ENCODE measurements at places on chromosomes 11 and 22.
A peak's percentile ranks its signal among the peaks of the same experiment; 100 is the strongest.

DNA sequence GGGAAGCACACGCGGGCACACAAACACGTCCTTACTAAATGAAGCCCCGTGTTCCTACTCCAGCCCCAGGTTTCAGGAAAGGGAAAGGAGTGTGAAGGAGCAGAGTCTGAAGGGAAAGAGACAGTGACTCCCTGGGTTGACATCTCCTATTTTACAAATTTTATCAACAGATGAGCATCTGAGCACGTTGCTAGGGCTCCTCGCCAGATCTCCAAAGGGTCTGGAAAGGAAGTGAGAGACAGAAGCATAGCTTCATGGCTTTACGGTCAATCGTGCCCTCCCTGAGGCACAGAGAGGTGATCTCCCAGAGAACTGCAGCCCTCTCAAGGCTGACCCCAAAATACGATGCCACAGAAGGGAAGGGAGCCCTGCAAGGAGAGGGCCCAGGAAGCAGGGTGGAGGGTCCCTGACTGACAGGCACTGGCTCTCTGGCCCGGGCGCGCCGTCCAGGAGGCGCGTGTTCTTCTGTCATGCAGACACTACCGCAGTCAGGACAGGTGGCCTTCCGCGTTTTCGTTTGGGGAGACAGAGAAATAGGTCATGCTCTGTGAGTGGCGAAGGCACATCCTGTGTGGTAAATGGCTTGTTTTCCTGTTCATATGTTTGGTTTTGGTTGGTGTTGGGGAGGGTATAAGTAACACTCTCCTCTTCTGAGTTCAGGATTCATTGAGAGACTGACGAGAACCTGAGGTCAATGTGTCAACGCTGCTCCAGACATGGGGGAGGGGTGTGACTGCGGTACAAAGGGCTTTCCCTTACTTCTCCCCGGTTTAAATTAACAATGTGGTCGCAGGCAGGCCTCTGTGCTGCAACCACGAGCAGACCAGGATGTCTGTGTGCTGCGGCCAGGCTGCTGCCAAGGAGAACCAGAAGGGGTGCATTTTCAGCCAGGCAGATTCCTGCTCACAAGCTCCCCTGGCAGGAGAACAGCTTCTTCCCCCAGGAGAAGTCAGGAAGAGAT lies 813.3 kb downstream of the OPCML start:
- H3K27ac ChIP-seq = no peak overlapping the region
- no peaks in the 10 kb centered on the region for H3K4me1 ChIP-seq
- no peaks in the 10 kb centered on the region for H3K36me3 ChIP-seq
- H3K27me3 ChIP-seq = no peaks in the 10 kb centered on the region
- H3K4me3 ChIP-seq = no peak overlapping the region

- no peak overlapping the region for H3K27ac ChIP-seq
- no peak overlapping the region for H3K4me3 ChIP-seq
Measured at GRCh38 chr11:122670131-122670530, 14.6 kb downstream of the UBASH3B start.

DNA sequence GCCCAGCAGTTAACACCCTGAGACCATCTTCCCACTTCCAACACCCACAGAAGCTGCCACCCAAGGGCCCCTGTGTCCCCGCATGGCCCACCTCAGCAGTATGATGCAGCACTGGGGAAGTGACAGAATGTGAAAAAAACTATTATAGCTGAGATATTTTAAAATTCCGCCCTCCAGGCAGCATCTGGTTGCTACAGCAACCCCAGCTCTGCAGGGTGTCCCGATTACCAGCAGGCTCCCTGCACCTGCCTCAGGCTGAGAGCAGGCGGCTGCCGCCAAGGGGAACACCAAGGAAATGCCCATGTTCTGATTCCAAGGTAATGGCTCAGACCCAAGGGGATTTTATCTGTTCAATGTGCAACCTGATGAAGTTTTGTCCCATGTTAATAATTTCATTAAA lies 10.5 kb upstream of the TMEM121B start:
- no peaks in the 10 kb centered on the region for H3K27me3 ChIP-seq
- DNase-seq = no peak
- H3K27ac ChIP-seq = no peak overlapping the region

DNA sequence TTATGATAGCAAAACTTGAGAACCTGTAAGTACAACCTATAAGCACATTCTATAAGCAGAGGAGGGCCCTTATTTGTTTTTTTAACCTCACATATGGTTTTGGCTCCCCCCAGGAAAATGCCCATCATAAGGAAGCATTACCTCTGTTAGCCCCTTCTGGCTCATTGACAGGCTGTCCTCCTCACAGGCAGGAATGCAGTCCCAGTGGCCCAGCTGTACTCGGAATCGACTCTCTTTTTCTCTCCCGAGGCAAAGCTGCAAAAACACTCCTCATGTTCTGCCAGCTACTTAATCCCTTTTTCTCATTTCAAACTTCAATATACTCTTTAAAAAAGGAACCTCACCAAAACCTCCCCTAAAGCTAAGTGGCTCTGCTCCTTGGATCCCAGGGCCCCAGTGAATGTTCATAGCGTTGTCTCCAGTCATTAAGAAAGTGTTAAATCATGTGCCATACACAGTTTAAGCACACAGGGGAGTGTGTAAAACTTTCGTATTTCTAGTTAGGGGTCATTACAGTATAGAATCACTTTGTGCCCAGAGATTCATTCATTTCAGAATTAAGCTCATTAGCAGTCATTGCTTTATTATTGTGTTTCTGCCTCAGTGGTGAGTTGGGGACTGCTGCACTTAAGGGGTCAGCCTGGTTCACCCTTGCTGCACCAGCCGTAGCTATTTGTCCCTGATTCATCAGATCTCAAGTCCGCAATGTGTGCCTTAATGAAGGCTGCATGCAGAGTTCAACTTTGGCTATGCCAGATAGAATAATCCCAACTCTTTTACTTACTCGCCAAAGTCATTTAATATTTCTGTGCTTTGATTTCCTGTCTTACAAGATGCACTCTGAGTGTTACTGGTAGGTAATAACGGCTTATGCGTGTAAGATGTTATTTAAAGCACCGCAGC lies 57.6 kb downstream of the JRKL start:
- no peaks in the 10 kb centered on the region for H3K27me3 ChIP-seq
- H3K4me3 ChIP-seq = no peak overlapping the region
- H3K36me3 ChIP-seq = no peaks in the 10 kb centered on the region
- H3K4me1 ChIP-seq = no peaks in the 10 kb centered on the region

- H3K27me3 ChIP-seq = no peaks in the 10 kb centered on the region
- H3K4me1 ChIP-seq = no peaks in the 10 kb centered on the region
- H3K36me3 ChIP-seq = no peaks in the 10 kb centered on the region
- DNase-seq = no peak
- no peak overlapping the region for H3K4me3 ChIP-seq
Measured at GRCh38 chr11:105051559-105051958, 6.4 kb upstream of the CARD16 start.

- no peaks in the 10 kb centered on the region for H3K36me3 ChIP-seq
- H3K4me3 ChIP-seq = no peak overlapping the region
- no peak overlapping the region for H3K27ac ChIP-seq
- no peak for DNase-seq
- no peaks in the 10 kb centered on the region for H3K4me1 ChIP-seq
- H3K27me3 ChIP-seq = no peaks in the 10 kb centered on the region
Measured at GRCh38 chr22:23938328-23939016, 22.5 kb downstream of the GSTT2B start.

- H3K27ac ChIP-seq = no peak overlapping the region
- H3K27me3 ChIP-seq = no peaks in the 10 kb centered on the region
- H3K36me3 ChIP-seq = peaks cover 4% of the 10 kb centered on the region
- no peaks in the 10 kb centered on the region for H3K4me1 ChIP-seq
- no peak overlapping the region for H3K4me3 ChIP-seq
Measured at GRCh38 chr11:4459500-4459899, 10.4 kb downstream of the OR52K2 start.

- DNase-seq = no peak
- H3K4me1 ChIP-seq = no peaks in the 10 kb centered on the region
- H3K27ac ChIP-seq = no peak overlapping the region
- no peaks in the 10 kb centered on the region for H3K27me3 ChIP-seq
- H3K36me3 ChIP-seq = no peaks in the 10 kb centered on the region
- no peak overlapping the region for H3K4me3 ChIP-seq
Measured at GRCh38 chr22:43239956-43240355, 53.0 kb upstream of the TTLL12 start.

- DNase-seq = no peak
- no peaks in the 10 kb centered on the region for H3K36me3 ChIP-seq
- no peaks in the 10 kb centered on the region for H3K4me1 ChIP-seq
- no peak overlapping the region for H3K4me3 ChIP-seq
- peaks cover 11% of the 10 kb centered on the region for H3K27me3 ChIP-seq
- no peak overlapping the region for H3K27ac ChIP-seq
Measured at GRCh38 chr11:35426351-35426750, 7.0 kb upstream of the SLC1A2 start.

GRCh38 chr11:9700105-9700801 lies 36.4 kb downstream of the SWAP70 start:
- no peaks in the 10 kb centered on the region for H3K27me3 ChIP-seq
- no peak overlapping the region for H3K27ac ChIP-seq
- no peak overlapping the region for H3K4me3 ChIP-seq
- no peak for DNase-seq
- H3K4me1 ChIP-seq = no peaks in the 10 kb centered on the region

DNA sequence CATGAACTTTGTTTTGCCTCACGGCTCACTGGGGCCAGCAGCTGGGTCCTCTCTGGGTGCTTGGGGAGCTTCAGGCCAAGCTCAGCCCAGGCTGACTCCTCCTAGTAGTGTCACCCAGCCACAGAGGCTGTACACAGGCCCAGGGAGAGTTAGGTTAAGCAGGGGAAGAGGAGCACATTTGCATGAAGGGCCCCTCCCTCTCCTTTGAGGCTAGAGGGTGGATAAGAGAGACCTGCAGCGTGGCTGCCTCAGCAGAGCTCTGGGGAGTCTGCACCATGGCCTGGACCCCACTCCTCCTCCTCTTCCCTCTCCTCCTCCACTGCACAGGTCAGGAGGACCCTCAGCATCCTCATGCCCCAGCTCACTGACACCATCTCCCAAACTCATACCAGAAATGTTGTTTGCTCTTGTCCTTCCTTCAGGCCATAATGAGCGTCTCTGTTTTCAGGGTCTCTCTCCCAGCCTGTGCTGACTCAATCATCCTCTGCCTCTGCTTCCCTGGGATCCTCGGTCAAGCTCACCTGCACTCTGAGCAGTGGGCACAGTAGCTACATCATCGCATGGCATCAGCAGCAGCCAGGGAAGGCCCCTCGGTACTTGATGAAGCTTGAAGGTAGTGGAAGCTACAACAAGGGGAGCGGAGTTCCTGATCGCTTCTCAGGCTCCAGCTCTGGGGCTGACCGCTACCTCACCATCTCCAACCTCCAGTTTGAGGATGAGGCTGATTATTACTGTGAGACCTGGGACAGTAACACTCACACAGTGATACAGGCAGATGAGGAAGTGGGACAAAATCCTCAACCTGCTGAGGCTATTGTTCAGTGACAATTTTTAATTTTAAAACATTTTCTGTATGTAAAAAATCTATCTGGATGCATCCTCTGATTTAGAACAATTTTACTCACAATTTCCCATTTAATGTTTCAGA lies 82.4 kb upstream of the VPREB1 start:
- no peak overlapping the region for H3K27ac ChIP-seq
- H3K4me1 ChIP-seq = no peaks in the 10 kb centered on the region

DNA sequence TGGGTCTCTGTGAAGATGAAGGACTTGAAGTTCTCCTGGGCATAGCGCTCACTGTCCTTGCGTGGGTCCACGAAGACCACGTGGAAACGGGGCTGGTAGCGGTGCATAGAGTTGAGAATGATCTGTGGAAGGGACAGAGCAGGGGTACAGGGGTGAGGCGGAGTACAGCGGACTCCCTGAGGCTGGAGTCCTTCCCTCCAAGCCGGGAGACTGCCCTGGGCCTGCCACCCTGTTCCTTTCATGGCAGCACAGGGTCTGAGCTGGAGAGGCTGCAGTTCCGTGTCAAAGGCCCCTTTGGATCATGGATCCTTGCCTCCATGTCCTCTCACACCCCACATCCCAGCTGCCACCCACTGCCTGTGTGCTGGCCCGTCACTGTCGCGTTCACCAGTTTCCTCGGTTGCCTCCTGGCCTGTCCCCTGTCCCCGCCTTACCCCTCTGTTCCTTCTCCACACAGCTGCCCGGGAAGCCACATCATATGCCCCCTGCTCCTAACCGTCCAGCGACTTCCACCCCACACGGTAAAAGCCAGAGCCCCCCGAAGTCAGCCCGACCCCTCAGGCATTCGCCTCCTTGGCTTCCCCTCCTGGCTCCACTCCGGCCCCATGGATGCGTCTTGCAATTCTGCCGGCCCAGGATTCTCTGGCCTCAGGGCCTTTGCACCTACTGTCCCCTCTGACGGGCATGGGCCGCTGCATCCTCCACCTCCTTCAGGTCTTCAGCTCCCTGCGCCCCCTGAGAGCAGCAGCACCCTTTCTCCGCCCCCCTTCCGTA lies 3.4 kb upstream of the NUDT8 start:
- no peaks in the 10 kb centered on the region for H3K36me3 ChIP-seq
- H3K4me1 ChIP-seq = no peaks in the 10 kb centered on the region
- H3K27me3 ChIP-seq = no peaks in the 10 kb centered on the region
- H3K27ac ChIP-seq = no peak overlapping the region
- H3K4me3 ChIP-seq = no peak overlapping the region
- peak; percentile 27 for DNase-seq

DNA sequence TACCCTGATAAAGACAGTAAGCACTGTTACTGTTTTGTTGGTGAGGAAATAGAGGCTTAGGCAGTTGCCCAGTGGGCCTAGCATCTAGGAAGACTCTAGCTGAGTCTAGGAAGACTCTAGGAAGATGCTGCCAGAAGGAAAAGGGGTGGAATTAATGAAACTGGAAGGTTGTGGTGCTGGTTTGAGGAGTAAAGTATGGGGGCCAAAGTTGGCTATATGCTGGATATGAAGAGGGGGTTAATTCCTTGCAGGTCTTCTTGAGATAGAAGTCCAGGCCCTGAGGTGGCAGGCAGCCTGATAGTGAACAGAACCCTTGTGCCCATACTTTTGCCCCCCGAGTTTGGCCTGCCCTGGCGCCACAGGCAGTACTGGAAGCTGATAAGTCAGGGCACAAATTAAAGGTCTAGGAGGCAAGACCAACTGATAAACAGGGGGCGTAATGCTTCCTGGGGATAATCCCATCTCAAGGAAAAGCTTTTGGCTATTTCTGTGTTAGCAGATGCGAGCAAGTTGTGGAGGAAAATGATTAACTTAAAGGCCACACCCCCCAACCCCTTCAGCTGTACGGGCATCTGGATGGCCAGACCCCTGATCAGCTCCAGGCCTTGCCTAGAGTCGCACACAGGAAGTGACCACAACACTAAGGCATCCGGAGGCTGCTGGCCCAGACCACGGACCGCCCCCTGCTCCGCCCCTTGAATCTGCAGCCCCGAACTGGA lies 3.1 kb downstream of the ILK start:
- no peaks in the 10 kb centered on the region for H3K27me3 ChIP-seq
- H3K4me1 ChIP-seq = peaks cover 3% of the 10 kb centered on the region
- H3K36me3 ChIP-seq = peaks cover 50% of the 10 kb centered on the region
- H3K4me3 ChIP-seq = peak overlapping the region; percentile 45
- peak overlapping the region; percentile 72 for H3K27ac ChIP-seq

DNA sequence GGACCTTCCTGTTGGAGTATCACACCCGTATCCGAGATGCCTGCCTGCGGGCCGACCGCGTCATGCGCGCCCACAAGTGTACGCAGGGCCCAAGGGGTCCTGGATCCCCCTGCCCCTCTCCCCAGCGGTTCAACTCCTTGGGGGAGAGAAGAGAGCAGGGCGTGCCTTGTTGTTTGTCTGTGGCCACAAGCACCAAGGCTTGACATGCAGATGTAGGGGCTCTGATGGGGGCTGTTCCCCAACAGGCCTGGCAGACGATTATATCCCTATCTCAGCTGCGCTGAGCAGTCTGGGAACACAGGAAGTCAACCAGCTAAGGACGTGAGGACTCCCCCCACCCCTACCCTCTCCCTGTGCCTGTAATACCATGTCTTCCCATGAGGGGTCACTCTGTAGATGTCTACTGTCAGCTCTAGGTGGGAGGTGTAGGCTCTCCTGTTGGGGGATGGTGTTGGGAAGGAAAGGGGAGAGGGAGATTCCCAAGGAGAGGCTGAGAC lies 6.8 kb downstream of the CFL1 start:
- no peak overlapping the region for H3K4me3 ChIP-seq
- H3K36me3 ChIP-seq = peaks cover 49% of the 10 kb centered on the region
- H3K4me1 ChIP-seq = no peaks in the 10 kb centered on the region
- DNase-seq = peak; percentile 84
- no peak overlapping the region for H3K27ac ChIP-seq
